ENCODE measurements at places on chromosomes 5 and 9.

DNA sequence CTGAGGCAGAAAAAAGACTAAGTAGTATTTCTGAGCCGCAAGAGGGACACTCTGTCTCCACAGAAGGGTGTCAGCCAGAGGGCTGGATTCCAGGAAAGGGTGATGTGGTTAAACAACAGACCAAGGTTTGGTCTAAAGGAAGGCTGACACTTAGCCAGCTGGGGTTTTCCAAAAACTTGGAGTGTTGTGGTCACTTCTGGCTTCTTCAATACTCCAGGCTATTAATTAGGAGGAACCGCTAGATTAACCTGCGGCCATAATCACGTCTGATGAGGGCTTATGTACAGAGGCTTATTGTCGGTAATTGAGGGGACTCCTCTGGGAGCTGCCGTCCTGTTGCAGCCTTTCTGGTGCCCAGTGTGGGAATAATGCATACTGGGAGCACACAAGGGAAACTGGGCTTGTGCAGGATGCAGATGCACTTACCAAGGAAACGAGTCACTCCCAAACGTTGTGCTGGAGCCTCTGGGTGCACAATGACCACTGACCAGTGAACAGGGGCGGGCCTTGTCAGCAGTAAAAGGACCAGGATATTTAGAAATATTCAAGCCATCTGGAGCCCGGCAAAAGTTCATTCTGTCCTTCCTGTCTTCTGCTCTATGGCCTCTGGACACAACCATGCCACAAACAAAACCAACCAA is 70.2 kb upstream of the TUT7 start:
- no peaks in the 10 kb centered on the region for H3K36me3 ChIP-seq
- H3K27me3 ChIP-seq = peaks cover 13% of the 10 kb centered on the region
- DNase-seq = no peak
- H3K4me3 ChIP-seq = no peak overlapping the region
- H3K4me1 ChIP-seq = no peaks in the 10 kb centered on the region

DNA sequence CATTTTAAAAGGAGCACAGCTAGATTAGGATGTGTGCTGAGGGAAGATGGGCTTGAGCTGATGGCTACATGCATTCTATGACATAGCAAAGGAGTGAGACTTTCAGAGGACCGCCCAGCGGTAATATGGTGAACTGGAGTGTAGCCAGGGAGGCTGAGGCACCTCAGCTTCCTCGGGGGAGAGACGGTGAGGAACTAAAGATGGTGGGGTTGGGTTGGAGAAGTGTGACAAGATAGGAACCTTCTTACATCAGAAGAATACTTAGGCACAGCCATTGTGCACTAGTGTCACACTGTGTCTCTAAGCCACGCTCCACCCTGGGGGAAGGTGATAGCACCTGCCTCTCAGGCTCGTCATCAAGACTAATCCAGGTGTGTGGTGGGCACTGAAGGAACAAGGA is 118.0 kb upstream of the IRX2 start:
- no peaks in the 10 kb centered on the region for H3K4me1 ChIP-seq
- H3K36me3 ChIP-seq = no peaks in the 10 kb centered on the region
- no peak overlapping the region for H3K27ac ChIP-seq
- no peak overlapping the region for H3K4me3 ChIP-seq
- DNase-seq = no peak
- H3K27me3 ChIP-seq = no peaks in the 10 kb centered on the region

DNA sequence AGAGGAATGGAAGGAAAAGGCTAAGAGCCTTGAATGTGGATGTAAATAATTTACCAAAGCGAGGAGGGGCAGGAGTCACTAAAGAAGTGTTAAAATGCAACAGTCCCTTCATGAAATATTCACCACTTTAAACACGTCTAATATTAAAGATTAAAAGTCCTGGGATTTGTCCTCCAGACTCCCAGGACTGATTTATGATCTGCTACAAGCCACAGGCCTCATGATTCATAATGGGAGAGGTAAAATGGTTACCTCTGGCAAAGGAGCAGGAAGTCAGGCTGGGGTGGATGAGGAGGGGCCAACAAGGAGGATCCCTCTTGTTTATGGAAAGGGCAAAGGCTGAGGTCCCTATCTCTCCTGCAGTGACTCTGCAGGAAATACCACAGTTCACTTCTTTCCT is 292.4 kb downstream of the TRIM32 start:
- no peak overlapping the region for H3K27ac ChIP-seq
- DNase-seq = no peak
- no peaks in the 10 kb centered on the region for H3K27me3 ChIP-seq
- no peaks in the 10 kb centered on the region for H3K4me1 ChIP-seq
- H3K4me3 ChIP-seq = no peak overlapping the region

DNA sequence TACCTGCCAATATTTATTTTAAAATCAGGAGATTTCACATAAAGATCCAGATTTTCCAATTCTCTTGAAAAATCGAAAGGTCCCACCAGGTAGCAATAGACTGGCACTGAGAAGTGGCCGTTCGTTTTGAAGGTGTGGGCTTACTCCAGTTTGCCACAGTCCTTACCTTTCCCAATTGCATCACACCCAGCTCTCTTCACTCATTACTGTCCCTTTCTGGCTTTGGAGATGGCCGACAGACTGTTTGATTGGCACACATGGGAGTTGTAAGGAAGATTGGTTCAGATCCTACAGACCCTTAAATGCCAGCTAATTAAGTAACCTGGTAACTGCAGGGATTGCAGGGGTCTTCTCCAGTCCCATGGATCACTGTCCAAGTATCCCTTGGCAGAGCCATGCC is 68.7 kb upstream of the LARP1 start:
- DNase-seq = no peak
- H3K36me3 ChIP-seq = no peaks in the 10 kb centered on the region
- peaks cover 16% of the 10 kb centered on the region for H3K27me3 ChIP-seq
- H3K27ac ChIP-seq = no peak overlapping the region
- H3K4me1 ChIP-seq = peaks cover 9% of the 10 kb centered on the region

Data from activated T-cell treated with anti-CD3 and anti-CD28 coated beads, Interleukin-2, amount 50 U/mL, for 24 hours (primary cell).